NCI-H1694 (cell line): ENCODE measurements at places on chromosomes 7 and 10.

GRCh38 chr10:91495402-91495801, 85.3 kb downstream of the HECTD2 start:
- no peak for DNase-seq

DNA sequence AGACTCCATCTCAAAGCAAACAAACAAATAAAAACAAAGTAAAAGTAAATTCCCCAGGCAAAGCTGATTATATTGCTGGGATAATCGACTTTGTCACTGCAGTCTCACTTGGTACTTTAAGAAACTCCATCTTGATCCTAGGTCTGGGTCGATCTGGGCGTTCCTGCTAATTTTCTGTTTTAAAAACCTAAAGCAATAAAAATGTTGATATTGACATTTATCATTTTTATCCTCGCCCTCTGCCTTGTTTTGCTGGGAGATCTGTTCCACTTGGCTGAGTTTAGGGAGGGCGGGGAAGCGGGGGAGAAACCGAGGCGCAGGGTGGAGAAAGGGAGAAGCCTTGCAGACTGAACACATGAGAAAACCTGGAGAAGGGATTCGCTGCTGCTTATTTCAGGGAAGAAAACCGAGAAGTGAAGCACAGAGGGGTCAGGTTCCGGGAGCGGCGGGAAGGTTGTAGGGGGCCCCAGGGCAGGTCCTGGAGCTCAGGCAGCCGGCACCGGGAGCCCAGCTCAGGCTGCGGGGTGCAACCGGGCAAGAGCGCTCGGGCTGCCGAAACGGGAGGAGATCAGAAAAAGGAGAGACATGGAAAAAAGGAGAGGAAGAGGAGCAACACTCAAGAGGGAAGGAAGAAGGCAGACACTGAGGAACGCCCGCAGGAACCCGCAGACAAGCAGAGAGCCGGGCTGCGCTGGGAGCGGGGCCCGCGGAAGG, 27.3 kb upstream of the KMT2C start:
- DNase-seq = no peak

DNA sequence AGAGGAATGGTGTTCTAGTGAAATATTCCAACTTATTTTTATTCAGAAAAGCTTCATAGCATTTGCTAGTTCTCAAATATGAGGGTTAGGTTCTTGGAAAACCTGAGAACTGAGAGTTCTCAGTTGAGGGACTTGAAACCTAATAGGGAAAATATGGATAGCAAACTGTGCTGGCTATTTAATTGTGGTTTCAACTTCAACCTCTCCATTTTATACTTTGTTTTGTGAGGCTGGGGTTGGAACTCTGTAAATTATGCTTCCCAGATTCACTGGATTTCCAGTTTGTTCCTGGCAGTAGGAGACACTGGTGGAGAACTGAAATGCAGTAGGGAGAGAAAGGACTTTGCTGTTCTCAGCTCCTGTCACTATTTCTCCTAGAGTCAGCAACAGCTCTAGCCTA, 52.7 kb downstream of the CDK14 start:
- no peak for DNase-seq

GRCh38 chr7:80929619-80930018, 10.8 kb upstream of the SEMA3C start:
- DNase-seq = no peak

GRCh38 chr10:10630281-10630680, 387.4 kb upstream of the CELF2 start:
- no peak for DNase-seq

DNA sequence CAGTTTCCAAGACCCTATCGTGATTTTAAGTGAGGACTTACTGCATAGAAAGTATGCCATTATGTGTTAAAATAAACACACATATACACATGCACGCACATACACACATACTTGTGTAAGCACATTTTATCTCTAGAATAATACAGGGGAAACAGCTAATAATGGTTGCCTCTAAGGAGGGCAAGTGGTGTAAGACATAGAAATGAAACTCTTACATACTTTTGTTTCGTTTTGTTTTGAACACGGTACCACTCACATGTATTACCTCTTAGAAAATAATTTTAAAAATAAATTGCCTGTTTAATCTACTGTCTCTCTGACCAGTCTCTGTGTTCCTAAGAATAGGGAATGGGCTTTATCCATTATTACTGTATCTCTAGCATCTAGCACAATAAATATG, 49.2 kb downstream of the HERPUD2 start:
- DNase-seq = no peak

GRCh38 chr7:2019711-2020511, 212.8 kb downstream of the MAD1L1 start:
- DNase-seq = no peak

DNA sequence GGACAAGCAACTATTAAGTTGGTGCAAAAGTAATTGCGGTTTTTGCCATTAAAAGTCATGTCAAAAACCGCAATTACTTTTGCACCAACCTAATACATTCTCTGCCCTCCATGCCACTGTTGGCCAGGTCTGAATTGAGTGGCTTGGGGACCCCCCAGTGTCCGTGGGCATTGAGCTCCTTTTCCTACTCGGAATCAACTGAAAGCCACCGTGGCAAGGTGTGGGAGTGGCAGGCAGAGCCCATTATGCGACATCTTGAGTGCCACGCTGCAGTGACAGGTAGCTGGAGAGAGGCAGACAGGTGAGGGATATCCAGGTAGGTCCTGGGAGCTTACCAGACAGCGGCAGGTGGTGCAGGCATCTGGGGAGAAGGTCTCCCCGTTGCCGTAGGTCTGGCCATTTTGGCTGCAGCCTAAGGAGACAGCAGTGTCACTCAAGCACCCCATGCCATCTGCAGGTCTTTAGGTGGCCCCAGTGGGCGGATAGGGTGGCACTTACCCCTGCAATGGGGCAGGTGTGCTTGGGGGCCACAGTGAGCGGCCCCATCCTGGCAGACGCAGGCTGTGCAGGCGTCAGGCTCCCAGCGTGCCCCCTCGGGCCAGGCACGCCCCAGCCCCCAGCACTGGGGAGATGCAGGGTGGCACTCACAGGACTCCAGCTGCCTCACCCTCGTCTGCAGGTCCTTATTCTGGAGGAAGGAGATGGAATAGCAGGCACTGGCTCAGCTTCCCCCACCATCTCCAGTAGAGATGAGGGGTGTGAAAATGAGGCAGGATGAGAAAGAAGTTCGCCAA, 3.5 kb downstream of the KCP start:
- DNase-seq = peak; percentile 3

- DNase-seq = no peak
Observed at GRCh38 chr10:88466786-88467185, 116.3 kb downstream of the RNLS start.

- DNase-seq = no peak
Observed at GRCh38 chr10:7015457-7015856, 395.4 kb downstream of the SFMBT2 start.

DNA sequence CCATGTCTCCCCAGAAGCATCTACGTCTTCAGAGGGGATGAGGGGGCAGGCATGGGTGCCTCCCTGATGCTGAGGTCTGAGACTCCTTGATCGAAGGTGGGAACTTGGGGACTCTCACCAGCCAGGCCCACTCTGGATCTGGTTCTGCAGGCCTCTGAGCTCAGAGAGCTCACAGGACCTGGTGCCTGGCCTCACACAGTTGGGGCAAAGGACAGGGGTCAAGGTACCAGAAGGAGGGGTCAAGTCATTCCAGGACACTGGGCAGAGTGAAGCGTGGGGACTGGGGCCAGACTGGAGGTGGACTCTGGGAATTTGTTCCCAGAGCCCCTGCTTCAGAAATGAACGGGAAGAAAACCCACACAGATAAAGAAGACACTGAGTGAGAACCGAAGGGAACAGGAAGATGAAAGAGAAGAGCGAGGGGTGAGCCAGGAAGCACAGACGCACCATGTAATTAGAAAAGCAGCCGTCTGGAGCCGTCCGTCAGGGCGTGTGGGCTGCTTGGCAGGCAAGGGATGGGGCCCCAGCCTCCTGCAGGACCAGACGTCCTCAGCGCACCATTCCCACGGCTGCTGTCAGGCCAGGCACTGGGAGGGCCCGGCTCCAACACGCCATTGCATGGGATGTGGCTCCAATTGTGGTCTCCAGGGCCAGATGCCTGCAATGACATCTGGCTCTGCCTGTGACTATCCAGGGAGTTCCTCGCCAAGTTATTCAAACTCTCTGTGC, 47.7 kb downstream of the ZCCHC24 start:
- no peak for DNase-seq

- DNase-seq = peak; percentile 88
Observed at GRCh38 chr10:69438536-69439349, 12.5 kb upstream of the TSPAN15 start.

GRCh38 chr7:36360244-36360643, 29.4 kb upstream of the ANLN start:
- DNase-seq = peak; percentile 90

GRCh38 chr7:148173369-148173768, 417.2 kb upstream of the C7orf33 start:
- no peak for DNase-seq

DNA sequence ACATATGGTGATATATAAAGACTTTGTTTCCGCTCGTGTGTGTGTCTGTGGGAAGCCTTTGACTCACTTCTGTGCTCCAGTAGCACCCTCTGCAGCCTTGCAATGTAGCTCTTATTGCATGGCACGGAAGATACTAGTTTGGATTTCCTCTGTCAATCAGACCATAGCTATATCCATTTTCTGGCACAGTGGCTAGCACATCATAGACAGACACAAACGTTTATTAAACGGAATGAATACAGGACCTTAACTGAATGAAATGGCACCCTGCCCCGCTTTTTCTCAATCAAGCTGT, 124.0 kb upstream of the PTPN20 start:
- DNase-seq = peak; percentile 19

- no peak for DNase-seq
Observed at GRCh38 chr7:152479595-152479994, 43.8 kb upstream of the KMT2C start.

DNA sequence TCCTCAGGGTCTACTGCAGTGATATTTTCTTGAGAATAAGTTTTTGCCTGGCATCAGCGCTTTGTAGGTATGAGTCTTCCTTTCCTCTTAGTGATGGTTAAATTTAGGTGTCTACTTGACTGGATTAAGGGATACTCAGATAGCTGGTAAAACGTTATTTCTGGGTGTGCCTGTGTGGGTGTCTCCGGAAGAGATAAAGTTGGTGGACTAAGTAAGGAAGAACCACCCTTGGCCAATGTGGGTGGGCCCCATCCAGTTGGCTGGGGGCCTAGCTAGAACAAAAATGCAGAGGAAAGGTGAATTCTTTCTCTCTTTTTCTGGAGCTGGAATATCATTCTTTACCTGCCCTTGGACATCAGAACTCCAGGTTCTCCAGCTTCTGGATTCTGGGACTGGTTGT, 138.8 kb downstream of the ADCYAP1R1 start:
- no peak for DNase-seq

DNA sequence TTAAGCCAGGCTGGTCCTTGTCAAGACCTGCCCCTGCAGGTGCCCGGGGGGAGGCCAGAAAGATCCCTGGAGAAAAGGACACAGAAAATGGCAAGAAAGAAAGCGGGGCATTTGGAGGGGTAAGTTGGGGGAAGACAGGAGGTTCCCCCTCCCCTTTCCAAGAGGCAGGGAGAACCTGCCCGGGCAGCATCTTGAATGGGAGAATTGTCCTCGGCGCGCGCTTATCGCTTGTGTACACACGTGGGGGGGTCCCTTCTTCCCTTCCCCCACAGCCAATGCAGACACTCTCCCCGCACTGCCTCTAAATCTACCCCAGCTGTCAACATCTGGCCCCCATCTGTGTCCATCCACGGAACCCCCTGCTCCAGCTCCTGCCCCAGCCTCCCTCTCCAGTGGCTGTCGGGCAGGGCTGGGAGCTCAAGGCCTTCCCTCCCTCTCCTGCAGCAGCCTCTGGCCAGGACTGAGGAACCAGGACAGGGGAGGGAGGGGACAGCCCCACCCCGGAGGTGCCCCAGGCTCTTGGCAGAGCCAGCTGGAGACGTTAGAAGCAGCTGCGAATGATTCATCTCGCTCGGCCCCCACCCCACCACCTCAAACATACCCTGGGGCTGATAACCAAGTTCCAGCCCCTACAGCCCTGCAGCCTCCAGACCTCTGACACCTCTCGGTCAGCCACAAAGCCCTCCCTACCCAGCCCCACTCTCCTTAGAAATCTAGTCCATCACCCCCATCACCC, 25.3 kb downstream of the EPHB4 start:
- DNase-seq = no peak

GRCh38 chr7:84231157-84231556, 36.6 kb upstream of the SEMA3A start:
- DNase-seq = no peak

- no peak for DNase-seq
Observed at GRCh38 chr7:156460858-156461627, 179.5 kb upstream of the RNF32 start.

GRCh38 chr10:112842832-112843360, 107.2 kb upstream of the TCF7L2 start:
- DNase-seq = no peak

DNA sequence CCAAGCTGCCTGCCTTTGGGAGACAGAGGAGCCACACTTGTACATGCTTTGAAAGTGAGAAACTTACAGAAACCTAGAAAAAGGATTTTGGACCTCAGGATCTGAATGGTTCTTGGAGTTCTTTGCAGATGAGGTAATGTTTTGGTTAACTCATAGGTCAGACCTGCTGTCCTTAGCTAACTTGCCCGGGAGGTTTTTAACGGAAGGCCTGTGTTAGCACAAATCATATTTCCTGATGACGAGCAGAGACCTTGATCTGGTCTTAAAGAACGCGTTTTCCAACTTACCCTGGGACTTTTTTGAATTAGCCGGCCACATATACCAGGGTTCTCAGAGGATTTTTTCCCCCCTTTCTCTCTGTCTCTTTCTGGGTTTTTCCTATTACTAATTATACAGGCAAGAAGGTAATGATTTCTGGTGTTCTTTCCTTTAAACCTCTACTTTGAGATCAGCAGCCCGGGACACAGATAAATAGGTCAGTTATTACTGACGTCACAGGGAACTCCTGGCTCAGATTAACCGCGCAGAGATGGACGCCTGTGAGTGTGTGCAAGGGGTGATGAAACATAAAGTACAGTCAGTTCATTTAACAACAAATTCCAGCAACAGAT, 101.7 kb upstream of the KLF6 start:
- DNase-seq = no peak

- peak; percentile 59 for DNase-seq
Observed at GRCh38 chr10:101080933-101081931, 19.4 kb downstream of the KAZALD1 start.

GRCh38 chr7:26625286-26625685, 239.1 kb downstream of the SKAP2 start:
- DNase-seq = no peak

GRCh38 chr10:95496246-95496911, 64.8 kb downstream of the SORBS1 start:
- DNase-seq = no peak

GRCh38 chr10:109823196-109823595, 100.1 kb downstream of the XPNPEP1 start:
- no peak for DNase-seq

GRCh38 chr7:16409777-16410176, 11.6 kb downstream of the CRPPA start:
- DNase-seq = no peak
